ENCODE measurements at places on chromosomes 11 and 22.

DNA sequence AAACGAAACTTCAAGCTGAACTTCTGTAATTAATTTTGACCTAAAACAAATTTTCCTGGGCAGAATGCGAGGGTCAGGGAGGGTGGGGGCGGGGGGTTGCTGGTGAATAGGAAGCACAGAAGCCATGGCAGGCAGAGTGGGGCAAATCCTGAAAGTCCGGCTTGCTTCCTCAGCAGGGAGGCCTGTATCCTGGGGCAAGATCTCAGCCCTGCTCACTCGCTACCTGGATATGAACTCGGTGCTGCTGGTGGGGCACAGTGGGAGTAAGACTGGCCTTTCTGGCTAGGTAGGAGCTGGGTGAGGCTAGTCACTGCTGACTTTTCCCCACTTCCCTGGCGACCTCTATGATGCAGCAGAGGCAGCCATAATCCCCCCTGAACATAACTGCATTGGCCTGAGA, 168.9 kb upstream of the CHORDC1 start:
- DNase-seq = no peak

GRCh38 chr11:68518191-68518590, 57.6 kb downstream of the PPP6R3 start:
- no peak for DNase-seq

GRCh38 chr11:36345084-36345511, 49.0 kb downstream of the PRR5L start:
- no peak for DNase-seq

DNA sequence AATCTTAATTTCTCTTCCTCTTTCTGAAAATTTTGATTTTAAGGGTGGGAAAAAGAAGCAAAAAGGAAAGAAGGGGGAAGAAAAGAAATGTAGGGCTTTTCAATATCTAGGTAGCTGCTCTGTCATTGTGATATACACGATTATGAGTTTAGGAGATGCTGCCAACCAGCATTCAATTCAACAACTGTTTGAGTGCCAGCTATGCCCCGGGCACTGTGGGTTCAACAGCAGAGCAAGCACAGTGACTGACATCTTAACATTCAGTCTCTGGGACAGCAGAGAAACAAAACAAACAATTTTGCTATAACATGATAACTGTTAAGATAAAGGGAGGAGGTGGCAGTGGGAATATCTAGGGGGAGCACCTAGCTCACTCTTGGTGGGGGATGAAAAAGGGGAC, 91.6 kb downstream of the DBX1 start:
- DNase-seq = no peak

- no peak for DNase-seq
These were observed 213.1 kb downstream of the INSC start for GRCh38 chr11:15327786-15328231.

DNA sequence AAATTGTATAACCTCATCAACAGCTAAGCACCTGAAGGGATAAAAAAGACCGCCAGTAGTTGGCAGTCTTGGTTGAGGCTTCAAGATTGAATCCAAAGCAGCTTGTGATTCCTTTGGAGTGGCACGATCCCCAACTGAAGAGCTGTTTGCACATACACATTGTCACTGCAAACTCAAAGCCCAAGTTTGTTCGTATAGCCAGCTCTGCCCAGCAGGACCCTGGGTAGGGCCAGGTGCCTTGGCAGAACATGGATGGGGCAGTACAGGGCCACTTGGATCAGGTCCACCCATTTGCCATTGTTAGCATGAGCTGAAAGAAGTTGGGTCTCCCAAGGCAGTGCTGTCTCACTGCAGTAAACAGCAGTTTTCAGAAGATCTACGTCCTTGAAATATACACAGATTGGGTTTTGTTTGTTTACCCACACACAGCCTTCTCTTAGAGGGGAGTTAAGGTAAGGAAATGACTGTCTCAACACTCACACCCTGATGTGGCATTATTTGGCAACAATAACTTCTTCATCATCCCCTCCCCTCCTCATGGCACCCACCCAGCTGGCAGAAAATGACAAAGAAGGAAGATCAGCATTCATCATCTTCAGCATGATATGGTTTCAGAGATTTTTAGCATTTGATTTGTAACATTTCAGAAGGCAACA, 132.9 kb downstream of the COMMD9 start:
- no peak for DNase-seq

GRCh38 chr22:26139310-26139709, 30.0 kb upstream of the SEZ6L start:
- no peak for DNase-seq

DNA sequence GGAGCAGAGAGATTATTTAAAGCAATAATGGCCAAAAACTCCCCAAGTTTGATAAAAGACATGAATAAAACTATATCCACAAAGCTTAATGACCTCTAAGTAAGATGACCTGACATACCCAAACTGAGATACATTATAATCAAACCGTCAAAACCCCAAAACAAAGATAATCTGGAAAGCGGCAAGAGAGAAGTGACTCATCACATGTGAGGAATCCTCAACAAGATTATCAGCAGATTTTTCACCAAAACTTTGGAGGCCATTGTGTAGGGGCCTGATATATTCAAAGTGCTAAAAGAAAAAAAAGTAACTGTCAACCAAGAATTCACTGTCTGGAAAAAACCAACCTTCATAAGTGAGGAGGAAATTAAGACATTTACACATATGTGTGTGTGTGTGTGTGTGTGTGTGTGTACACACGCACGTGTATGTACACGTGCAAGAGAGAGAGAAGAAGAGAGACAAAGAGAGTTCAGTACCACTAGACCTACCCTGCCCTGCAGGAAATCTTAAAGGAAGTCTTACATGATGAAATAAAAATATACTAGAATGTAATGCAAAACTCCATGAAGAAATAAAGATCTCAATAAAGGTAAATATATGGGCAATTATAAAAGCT, 752.4 kb downstream of the NELL1 start:
- no peak for DNase-seq

- DNase-seq = no peak
These were observed 11.3 kb downstream of the OSBP2 start for GRCh38 chr22:30705710-30706651.

DNA sequence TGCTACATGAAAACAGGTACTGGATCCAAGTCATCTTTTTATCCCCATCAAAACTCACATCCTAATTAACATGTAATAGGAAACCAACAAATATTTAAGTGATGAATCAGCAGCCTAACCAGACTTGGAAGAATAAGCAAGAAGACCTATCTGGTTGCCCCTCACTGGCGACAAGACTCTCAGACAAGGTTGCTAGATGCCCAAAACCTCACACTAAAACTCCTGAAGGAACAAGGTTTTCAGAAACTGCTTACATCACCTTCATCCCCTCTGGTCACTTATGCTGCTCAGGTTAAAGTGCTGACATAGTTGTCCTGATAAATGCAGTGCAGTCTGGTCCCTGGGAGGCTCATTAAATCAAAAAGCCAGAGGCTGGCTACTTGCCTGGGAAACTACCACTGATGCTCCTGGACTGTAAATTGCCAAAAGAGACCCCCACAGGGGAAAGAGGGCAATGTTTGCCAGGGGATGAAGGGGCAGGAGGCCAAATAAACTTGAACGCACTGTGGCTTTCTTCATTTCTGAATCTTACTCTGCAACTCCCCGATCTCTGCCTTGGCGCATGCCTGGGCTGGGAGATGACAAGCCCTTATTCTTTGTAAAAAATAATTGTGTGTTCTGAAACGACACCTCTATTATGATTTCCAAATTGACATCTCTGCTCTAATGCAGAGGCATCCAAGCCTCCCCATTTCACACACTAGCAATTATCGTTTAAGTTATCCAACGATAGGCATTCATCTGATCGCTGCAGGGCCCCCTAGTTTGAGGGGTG, 72.7 kb downstream of the AMBRA1 start:
- DNase-seq = no peak

DNA sequence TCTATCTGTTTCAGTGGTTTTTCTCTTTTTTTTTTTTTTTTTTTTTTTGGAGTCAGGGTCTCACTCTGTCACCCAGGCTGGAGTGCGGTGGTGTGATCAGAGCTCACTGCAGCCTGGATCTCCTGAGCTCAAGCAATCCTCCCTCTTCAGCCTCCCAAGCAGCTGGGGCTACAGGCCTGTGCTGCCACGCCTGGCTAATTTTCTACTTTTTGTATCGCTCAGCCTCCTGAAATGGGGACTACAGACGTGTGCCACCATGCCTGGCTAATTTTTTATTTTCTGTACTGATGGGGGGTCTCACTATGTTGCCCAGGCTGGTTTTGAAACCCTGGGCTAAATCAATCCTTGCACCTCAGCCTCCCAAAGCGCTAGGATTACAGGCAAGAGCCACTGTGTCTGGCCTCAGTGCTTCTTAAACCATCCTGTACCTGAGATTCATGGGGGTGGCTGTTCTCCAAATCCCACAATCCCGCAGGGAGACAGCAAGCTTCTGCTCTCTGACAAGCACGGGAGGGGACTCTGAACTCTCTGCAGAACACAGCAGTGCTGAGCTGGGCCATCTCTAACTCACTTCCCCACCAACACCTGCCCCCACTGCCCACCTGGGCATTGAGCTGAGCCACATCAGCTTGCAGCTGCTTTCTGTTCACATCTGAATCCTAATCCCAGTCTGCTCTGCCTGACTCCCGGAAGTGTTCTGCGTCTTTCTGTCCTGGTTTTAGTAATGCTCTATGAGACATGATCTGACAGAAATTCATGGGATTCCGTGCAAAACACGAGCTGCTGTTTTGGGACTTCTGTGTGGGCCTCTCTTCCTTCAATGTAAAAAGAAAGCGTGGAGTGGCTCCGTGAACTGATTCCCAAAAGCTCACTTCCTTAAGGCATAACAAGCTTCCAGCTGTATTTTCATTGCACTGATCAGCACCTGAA, 400.0 kb downstream of the LARGE1 start:
- no peak for DNase-seq

DNA sequence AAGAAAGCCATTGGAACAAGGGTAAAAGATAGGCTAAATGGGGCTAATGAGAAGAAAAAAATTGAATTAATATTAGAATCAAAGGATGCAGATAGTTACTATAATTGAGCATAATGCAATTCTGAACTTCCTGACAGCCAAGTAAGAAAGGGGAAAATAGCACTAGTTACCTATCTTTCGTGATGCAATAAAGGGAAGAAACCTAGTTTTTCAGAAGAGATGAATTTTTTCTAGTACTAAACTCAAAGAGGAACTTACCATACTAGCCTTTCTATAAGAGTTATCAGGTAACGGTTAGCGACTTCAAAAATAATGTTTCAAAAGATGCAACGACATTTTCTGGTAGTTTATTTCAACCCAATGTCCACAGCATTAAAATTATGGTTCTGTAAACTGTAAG, 8.8 kb upstream of the WT1 start:
- no peak for DNase-seq
